ENCODE measurements at places on chromosomes 16 and 17.

DNA sequence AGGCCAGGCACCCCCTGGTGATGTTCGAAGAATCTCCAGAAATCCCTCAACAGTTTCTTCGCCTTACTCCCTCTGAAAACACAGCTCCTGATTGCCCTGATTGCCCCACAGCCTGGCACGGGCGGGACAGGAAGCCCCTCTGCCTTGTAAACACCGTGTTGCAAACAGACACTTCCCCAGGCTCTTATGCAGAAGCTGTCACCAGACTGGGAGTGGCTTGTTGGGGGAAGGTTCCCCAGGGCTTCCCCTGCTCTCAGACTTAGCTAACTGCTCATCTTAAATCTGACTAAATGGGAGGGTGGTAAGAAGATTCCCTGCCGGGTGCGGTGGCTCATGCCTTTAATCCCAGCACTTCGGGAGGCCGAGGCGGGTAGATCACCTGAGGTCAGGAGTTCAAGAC lies 11.2 kb downstream of the PIK3R5 start:
- DNase-seq = no peak

DNA sequence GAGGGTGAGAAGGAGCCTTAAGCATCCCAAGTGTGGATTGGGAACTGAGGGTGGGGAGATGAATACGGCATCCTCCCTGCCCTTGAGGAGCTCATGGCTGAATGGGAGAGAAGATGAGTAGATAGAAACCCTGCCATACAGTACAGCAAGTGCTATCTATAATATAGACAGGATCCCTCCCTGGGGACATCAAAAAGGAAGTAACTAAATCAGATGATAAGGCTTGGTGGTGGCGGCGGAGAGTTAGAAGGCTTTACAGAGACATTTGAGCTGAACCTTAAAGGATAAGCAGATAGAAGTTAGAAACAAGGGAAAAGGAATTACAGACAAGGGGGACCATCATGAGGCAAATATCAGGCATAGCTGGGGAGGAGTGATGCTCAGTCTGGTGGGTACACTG lies 67.5 kb upstream of the TMEM132E start:
- DNase-seq = no peak

- DNase-seq = no peak
Measured at GRCh38 chr16:71929048-71929447, 33.7 kb downstream of the IST1 start.

GRCh38 chr16:56294014-56294413 lies 102.7 kb downstream of the GNAO1 start:
- no peak for DNase-seq

GRCh38 chr17:17350491-17351355 lies 47.5 kb downstream of the NT5M start:
- no peak for DNase-seq

DNA sequence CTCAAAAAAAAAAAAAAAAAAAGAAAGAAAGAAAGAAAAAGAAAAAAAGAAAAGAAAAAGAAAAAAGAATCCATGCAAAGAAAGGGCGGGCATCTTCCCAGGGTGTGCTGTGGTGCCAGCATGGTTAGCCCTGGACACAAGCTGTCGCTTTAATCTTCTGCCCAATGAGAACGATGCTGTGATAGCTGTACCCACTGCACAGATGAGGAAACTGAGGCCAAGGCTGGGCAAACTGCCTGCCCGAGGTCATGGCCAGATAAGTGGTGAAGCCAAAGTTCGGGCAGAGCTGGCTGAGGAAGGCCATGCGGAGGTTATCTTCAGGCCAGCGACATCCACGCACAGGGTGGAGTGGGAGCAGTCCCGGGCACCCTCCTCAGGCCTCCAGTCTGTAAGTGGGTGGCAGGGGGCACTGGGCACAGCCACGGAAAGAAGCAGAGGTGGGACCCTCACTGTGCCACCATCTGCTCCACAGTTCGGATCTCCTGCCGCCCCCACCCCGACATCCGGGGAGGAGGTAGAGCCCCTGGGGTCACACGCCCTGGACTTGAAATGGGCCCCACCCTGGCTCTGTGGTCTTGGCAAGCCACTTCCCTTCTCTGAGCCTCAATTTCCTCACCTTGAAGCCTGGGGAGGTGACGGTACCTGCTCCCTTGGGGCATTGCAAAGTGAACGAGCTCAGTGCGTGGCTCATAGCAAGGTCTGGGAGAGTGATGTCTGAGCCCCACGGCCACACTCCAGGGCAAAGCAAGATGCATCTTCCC lies 6.5 kb downstream of the FBXL16 start:
- DNase-seq = no peak

DNA sequence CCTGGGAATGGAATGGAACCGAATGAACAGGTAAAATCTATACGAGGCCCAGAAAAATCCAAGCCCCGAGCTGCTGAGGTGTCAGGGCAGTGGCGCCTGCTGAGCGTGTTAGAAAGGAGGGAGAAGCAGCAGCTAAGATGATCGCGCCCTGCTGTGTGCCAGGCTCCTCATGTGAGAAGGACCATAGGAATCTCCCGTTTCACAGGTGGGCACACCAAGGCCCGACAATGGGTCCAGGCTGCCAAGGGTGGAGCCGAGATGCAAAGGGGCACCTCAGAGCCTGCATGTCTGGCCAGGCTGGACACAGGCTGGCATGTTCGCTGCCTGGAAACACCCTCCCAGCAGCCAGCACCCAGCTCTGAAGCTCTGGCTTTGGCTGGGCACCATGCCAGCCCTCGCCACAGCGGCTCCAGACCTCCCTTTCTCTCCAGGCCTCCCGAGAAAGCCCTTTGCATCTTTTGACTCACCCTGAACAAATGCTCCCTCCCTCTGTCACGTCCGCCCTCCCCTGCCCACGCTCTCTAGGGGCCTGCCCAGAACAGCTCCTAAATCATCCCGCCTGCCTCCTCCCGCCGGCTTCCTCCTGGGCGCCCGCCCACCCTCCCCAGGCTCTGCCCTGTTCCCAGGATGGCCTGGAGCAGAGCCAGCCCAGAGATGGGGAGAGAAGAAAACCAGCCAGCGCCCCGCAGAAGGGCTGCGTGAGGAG lies 217.8 kb upstream of the GSE1 start:
- peak; percentile 53 for DNase-seq

DNA sequence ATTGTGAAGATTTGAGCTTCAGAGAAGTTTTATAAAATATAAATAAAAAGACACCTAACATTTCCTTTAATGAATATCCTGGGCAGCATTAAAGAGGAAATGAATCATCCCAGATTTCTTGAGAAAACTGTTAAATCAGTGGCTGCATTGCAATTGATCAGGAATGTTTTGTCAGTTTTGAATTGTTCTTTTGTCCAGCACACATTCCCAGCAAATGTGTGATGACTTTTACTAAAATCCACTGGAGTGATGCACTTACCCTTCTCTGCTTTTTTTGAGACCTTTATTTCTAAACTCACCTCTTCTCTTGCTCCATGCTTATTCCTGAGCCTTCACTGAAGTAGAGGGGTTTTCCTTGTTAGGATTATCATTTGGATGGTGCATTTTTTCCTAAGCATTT lies 1307.2 kb downstream of the CDH8 start:
- no peak for DNase-seq

GRCh38 chr16:50024207-50024606 lies 818 bp upstream of the CNEP1R1 start:
- DNase-seq = no peak

- DNase-seq = no peak
Measured at GRCh38 chr17:64500487-64500859, 3.6 kb upstream of the POLG2 start.

- no peak for DNase-seq
Measured at GRCh38 chr17:36721560-36722120, 120.3 kb downstream of the MRM1 start.

DNA sequence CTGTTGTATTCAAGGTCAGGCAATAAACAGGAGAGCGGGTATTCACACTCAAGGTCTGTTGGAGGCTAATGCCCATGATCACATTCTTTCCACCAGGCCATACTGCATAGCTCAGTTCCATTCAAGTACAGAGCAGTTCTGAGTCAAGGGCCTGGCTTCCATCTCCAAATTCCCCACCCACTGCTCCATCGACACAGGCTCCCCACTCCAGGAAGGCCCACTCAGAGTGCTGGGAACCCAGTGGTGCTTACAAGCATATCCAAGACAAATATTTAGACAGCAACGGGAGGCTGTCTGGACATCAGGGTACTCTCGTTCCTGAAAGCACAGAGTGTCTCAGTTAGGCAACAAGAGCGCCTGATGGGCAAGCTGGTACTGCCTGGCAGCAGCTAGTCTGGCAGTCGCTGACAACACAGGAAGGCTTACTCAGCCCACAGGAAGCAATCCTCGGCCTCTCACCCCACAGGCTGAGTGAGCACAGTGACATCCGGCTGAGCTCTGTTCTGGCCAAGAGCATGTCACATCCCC lies 40.9 kb downstream of the RFFL start:
- DNase-seq = no peak

DNA sequence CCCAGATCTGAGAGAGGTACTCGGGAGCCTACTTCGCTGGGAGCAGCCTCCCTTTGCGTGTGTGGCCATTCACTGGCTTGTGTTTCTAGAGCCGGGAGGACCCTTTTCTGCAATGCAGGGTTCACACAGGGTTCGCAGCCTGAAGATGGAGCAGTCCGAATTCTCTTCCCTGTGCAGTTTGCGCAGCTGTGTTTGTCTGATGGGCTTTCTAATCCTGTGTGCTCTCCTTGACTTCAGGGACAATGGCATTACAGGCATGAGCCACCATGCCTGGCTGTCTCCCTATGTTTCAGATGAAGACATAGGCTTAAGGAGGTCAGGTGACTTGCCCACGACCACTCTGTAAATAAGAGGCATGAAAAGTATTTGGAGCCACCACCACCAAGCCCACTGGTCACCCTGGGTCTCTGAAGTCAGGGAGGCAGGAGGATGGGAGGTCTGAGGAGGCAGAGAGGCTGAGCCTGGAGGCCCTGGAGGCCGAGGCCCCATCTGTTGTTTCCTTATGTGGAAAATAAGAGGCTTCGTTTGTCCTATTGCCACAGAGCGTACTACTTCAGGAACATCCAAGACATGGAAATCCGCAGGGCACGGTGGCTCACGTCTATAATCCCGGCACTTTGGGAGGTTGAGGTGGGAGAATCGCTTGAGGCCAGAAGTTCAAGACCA lies 5.0 kb upstream of the STH start:
- DNase-seq = no peak

DNA sequence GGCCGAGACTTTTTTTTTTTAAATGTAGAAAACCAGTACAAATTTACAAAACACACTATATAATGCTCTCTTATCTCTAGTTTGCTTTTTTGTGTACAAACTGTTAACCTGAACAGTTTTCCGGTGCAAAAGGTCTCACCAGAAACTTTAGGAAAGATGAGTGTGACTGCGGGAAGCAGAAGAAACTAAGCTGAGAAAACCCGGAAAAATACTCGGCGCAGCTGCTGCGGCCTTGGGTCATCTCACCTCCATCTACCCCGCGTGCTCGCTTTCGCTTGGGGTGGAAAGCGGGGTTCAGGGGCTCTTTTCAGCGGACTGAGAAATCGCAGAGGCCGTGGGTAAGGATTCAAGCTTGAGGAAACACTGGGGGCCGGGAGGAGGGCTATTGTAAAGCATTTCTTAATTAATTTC lies 1.8 kb downstream of the SALL1 start:
- no peak for DNase-seq
